Activated CD4-positive, alpha-beta T cell treated with anti-CD3 and anti-CD28 coated beads, Interleukin-2, amount 50 U/mL, for 48 hours (primary cell): ENCODE measurements at places on chromosomes 12 and 14.
A peak's percentile ranks its signal among the peaks of the same experiment; 100 is the strongest.

- no peak for DNase-seq
These were observed 9.6 kb downstream of the TSPAN9 start for GRCh38 chr12:3086729-3087323.

GRCh38 chr12:57840726-57841125 is 5.8 kb downstream of the CTDSP2 start:
- DNase-seq: no peak

GRCh38 chr12:59689776-59690175 is 93.9 kb downstream of the SLC16A7 start:
- no peak for DNase-seq

- peak; percentile 53 for DNase-seq
These were observed at the start of gene MTA1 for GRCh38 chr14:105419195-105420091. Gene MTA1 (plus strand): TSS chr14:105419827. CDS start chr14:105420036, 209 bp downstream.

- no peak for DNase-seq
These were observed 380.1 kb downstream of the RAD51B start for GRCh38 chr14:68199554-68200151.

GRCh38 chr12:6233121-6233971 is 33.1 kb downstream of the CD9 start:
- no peak for DNase-seq

DNA sequence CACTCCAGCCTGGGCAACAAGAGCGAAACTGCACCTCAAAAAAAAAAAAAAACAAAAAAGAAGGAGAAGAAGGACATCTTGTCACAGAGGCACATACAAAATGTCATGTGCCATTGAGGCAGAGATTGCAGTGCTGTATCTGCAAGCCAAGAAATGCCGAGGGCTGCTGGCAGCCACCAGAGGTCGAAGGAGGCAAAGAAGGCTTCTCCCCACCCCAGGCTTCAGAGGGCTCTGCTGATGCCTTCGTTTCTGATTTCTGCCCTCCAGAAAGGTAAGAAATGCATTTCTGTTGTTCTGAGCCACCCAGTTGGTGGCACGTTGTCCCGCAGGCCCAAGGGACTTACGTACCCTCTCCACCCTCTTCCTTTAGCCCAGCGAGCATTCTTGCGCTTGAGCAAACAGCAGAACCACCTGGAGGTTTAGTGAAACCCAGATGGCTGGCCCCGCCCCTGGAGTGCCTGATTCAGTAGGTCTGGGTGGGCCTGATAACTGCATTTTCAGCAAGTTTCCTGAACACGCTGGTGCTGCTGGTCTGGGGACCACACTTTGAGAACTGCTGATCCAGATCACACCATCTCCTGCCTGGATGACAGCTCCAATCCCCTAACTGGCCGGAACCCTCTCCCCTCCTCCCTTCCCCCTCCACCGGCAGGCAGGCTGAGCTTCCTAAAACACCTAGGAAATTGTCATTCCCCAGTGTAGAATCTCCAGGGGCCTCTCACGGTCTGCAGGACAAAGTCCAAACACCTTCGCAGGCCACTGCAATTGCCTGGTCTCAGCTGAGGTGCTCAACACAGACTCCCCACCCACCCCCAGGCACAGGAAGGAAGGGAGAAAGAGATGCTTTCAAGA is 21.1 kb upstream of the SCARB1 start:
- no peak for DNase-seq
